ENCODE measurements at places on chromosomes 7 and 10.

- no peak for DNase-seq
These were observed 14.2 kb upstream of the LFNG start for GRCh38 chr7:2505401-2505800.

- no peak for DNase-seq
These were observed 279.5 kb downstream of the CELF2 start for GRCh38 chr10:11297136-11297535.

DNA sequence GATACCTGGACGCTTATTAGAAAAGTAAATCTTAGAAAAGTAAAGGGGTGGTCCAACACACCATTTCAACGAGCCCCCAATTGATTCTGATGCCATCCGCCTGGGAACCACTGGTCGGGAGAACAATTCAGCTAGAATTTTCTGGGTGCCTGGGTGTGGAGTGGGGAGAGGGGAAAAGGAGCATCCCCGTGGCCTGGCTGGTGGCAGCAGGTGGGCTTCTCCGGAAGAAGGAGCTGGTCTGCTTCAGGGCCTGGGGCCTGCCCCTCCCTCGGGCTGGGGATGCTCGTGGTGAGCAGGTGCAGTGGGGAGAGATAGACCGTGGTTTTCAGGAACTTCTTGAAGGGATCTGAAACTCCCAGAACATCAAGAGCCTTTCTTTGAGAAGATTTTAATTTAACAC, 39.9 kb upstream of the DUSP5 start:
- no peak for DNase-seq

DNA sequence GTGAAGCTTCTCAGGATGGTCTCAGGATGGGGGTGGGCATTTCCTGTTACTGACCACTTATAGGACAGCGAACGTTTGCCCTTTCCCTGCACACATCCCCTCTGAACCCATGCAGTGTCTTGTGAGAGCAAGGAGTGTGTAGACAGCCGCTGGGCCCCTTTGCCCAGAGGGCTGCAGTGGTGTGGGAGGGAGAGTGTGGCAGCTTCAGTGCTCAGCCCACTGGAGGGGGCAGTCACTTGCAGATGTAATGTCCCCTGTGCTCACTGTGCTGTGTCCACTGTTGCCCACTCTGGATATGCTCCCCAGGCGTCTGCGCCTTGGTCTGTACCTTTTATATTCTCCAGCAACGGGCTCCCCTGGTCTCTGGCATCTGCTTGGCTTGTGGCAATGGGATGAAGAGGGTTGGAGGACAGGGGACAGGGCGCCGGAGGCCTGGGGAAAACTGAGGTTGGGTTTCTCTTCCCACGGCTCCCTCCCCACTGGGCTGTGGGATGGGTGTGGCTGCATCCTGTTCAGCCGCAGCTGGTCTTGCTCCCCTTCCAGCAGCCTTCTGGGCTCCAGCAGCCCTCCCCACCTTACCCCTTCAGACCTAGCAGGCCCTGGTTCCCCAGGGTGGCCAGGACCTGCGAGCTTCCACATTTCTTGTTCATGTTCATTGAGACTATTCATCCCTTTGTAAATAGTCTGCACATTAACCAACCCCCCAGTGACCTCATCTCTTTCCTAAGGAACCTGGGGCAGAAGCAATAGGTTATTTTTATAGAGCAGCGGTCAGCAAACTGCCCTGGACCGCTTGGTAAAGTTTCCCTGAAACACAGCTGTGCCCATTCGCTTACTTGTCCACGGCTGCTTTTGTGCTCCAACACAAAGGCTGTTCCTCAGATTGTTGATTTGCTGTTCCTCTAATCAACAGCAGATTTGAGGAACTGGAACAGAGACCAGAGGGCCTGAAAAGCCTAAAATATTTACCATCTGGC, 6.1 kb downstream of the ZNF789 start:
- DNase-seq, result no peak

DNA sequence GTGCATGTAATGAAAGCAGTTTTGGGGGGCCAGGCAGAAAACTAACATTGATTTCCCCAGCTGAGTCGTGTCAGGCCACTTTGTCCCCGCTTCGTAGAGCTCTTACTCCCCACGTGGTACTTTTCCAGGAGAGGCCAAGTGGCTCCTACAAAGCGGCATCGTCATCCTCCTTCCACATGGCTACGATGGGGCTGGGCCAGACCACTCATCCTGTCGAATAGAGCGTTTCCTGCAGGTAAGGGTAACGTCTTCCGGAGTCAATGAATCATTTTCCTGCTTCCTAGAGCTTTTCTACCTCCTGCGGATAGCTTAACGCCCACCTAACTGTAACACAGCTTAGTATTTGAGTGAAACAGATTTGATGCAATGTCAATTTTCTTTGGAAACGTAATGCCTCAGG, 21.7 kb upstream of the SEC61A2 start:
- no peak for DNase-seq

DNA sequence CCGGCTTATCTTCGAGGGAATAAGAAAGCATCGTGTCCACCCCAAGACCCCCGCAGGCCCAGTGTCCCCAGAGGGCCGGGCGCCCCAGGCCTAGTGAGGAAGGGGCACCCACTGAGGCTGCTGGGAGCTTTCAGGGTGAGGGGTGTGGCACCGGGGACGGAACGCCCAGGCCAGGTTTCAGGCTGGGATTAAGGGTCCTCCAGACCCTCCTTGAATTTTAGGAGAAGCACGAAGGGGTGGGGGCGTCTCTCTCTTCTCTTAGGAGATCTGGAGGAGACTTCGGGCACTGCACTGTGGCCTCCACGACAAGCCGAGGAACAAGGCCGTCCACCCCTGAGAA, 96.8 kb downstream of the PDGFA start:
- no peak for DNase-seq

- no peak for DNase-seq
These were observed 128.4 kb upstream of the RAB11FIP2 start for GRCh38 chr10:118175148-118175547.

DNA sequence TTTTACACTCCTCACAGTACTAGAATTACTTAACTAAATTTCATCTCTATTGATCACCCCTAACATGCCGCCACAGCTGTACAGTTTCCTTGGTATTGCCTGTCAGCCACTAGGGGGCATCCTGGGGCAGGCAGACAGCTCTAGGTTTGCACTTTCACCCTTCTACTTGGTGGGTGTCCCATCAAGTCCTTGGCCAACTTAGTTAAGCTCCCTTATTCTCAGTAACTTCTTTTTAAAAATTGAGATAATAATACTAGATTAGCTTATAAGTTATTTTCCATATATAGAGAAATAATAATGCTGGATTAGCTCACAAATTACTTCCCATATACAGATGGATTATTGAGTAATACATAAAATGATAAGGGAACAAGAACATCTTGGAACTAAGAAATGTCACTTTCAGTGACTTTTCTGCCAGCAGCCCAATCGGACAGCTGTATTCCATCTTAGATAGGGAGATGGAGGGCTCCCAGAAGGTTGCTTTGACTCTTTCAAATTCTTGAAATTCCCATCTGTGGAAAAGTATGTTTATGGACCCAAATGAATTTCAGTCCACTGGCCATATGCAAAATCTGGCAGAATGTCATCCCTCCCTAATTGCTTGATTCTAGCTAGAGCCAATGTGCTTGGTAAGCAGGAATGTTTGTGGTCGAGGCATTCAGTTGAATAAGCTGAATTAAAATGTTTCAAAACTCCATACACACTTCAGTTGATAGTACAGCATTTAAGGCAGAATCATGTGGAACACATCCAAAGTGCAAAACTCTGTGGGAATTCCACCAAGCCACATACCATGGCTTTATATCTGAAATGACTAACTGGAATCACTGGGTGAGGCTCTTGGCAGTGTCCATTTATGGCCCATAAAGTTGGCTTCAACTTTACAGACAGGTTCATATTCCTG, 309.7 kb downstream of the CSTF2T start:
- no peak for DNase-seq

DNA sequence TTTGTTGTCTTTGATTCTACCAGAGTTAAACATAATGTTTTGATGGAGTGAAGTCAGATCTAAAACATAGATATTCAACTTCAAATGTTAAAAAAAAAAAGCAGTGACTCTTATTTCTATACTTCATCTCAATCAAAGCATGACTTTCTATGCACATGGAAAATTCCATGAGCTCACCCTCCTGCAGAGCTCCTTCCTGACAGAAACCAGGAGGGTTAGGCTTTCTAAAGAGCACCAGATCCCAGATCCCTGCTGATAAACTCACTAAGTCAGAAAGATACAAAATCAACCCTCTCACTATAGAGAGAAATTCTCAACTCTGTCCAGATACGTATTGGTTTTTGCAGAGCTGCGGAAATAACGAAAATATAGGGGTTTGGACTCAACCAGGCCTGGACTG, 122.6 kb downstream of the FAM107B start:
- DNase-seq, result no peak

GRCh38 chr7:37212051-37212450, 236.6 kb downstream of the ELMO1 start:
- DNase-seq, result no peak

- DNase-seq, result no peak
These were observed 408.2 kb upstream of the CELF2 start for GRCh38 chr10:10609379-10609955.

DNA sequence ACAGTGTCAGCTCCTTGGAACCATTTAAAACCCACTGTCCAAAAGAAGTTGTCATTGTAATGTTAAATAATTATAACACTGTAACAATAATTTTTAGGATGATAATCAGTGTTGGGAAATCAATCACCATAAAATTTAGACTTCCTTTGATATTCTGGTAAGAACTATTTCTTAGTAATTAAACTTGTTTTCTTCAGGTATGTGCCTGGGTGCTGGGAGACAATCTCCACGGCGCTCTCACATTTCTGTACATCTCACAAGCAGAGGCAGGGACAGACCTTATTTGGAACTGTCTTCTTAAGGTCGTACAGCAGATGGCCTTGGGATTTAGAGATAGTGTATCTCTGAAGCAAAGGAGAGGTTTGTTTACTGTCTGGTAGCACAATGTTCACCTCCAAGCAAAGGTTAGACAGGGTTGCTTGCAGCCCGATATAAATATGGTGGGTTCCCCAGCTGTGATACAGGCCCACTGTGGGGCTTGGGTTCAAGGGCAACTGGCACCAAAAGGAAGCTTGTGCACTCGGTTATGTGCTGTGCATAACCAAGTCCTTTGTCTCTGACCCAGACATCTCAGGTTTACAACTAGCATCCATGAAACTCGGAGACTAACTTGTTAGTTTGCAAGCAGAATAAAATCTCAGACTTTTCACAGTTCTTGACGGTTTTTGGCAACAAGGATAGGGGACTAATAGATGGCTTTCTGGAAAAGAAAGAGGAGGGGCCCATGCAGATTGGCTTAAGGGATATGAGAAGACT, 125.5 kb downstream of the RNF32 start:
- no peak for DNase-seq

DNA sequence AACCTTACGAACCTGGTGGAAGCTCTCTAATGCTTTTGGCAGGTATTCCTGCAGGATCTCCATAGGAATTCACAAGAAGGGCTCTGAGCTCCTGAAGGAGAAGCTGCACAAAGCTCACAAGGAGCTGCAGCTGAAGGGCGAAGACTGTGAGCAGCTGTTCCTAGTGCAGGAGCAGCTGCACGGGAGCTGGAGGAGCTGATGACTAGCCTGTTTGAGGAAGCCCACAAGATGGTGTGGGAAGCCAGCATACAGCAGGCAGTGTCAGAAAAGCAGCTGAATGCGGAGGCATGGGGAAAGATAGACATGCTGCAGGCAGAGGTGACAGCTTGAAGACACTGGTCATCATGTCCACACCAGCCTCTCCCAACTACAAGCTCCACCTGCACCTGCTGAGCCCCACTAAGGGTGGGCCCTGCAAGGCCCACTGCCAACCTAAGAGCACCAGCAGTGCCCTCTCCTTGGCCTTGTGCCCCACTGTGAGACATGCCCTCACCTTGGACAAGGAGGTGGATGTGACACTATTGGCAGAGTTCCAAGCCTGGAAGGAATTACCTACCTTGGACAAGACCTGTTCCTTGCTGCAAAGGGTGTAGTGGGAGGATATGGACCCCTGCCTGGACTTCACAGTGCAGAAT, 250.6 kb downstream of the BBS9 start:
- DNase-seq, result no peak

- no peak for DNase-seq
These were observed 73.5 kb downstream of the BUB3 start for GRCh38 chr10:123227706-123228105.

DNA sequence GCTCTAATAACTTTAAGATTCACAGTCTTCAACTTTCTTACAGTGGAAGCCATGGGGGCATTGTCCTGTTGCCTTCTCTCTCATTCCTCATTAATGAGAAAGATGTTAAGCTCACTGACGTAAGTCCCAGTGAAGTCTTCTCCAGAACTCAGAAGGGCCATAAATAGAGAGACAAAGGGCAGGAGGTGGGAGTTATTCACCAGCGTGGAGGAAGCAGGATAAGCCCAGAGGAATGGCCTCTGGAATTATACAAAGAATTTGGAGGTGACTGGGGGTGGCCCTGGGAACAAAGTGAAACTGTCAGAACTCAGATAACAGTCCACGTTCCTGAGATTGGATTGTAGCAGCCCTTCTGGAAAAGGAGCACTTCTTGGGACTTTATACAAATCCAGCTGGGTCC, 52.4 kb downstream of the SORBS1 start:
- no peak for DNase-seq

DNA sequence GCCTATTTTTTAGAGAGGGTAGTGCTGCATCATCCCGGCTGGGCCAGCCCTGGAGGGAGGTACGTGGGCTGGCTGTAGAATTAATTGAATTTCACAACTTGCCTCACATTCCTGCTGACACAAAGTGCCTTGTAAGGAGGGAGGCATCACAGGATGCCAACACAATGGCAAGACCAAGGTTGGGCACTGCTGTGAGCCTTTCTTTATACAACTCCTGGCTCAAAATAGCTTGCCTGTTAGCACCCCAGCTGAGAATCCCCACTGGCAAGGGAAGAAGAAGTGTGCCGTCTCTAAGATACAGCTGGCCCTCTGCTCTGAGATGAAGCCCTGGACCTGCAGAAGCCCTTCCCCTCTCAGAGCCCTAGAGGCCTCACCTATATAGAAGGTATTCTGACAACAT, 873.9 kb downstream of the GRID1 start:
- no peak for DNase-seq

- DNase-seq, result no peak
These were observed 52.2 kb downstream of the COL17A1 start for GRCh38 chr10:104033401-104033930.

DNA sequence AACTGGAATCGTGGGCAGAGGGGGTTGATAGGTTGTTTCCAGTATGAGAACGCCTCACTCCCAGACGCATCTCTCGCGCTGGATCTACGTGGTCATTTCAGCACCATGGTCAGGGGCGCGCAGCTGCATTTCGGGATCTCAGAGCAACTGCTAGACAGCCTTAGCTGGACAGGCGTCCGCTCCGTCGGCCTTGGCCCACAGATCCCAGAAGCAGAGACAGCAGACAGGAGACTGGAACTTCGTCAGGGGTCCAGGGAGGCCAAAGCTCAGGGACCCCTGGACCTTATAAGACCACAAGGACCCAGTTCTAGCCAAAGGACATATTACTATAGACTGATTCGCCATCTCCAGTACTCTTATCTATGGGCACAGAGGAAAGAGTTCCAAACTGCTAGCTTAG, 5.3 kb downstream of the NEUROG3 start:
- no peak for DNase-seq
